CD4-positive, alpha-beta T cell treated with Interleukin-15 for 4 hours (primary cell): ENCODE measurements at places on chromosomes 13 and 19.

- DNase-seq: no peak
Measured at GRCh38 chr19:17879466-17879865, 7.7 kb downstream of the SLC5A5 start.

- DNase-seq: peak; percentile 66
Measured at GRCh38 chr19:55251341-55252081, 7.3 kb downstream of the PPP6R1 start.

DNA sequence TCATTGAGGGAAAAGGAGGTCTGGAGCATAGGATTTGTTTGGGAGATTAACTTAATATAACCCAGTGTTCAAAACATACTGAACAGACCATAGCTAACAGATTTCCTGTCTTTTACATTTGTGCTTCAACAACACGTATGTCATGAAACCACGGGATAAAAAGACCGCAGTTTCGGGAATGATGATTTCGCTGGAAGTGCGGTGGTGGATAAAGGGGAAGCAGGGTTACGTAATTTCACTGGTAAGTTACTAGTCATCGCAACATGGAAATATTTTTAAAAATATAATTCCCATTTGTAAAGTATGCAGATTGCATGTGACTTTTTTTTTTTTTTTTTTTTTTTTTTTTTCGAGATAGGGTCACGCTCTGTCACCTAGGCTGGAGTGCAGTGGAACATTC, 237.4 kb downstream of the LMO7 start:
- no peak for DNase-seq

GRCh38 chr19:12815088-12815487, 8.7 kb downstream of the RNASEH2A start:
- no peak for DNase-seq

DNA sequence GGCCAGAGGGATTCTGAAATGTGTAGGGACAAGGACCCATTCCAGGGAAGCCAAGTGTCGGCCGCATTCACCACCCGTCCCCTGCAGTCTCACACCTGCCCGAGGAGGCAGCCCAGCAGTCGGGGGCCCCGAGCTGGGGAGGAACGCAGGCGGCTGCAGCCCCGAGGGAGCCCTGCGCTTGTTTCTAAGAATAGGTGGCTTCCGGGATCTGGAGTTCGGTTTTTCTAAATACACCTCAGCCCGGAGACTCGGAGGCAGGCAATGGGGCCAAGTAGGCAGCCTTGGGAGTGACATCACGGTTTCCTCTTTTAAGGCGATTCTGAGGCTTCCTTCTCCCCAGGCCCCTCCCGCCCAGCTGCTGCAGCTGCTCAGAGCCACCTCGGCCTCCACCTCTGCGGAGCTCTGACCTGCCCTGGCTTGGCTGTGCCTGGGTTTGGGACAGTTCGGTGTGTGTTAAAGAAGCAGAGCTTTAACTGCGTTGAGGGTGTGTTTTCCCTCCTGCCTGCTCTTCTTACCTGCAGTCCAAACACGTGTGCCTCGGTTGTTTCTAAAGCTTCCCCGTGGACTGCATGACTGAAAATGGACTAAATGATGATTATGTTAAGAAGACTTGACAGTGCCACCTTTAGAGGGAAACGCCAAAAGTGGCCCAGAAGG, 80.5 kb downstream of the COL4A2 start:
- DNase-seq: no peak

- DNase-seq: peak; percentile 67
Measured at GRCh38 chr19:35030257-35031071, at the start of gene SCN1B. SCN1B (plus strand) TSS chr19:35030470; CDS start chr19:35030821, 351 bp downstream.

GRCh38 chr13:98977568-98978265, at the start of gene DOCK9:
DOCK9 (minus strand) TSS chr13:98978064; CDS start chr13:98977909, 155 bp downstream.
- no peak for DNase-seq

- no peak for DNase-seq
Measured at GRCh38 chr13:70518081-70518480, 409.8 kb upstream of the KLHL1 start.

- DNase-seq: peak; percentile 49
Measured at GRCh38 chr13:91406619-91407018, 8.2 kb downstream of the GPC5 start.

GRCh38 chr19:13068085-13068846, 34.4 kb downstream of the LYL1 start:
- DNase-seq: no peak

DNA sequence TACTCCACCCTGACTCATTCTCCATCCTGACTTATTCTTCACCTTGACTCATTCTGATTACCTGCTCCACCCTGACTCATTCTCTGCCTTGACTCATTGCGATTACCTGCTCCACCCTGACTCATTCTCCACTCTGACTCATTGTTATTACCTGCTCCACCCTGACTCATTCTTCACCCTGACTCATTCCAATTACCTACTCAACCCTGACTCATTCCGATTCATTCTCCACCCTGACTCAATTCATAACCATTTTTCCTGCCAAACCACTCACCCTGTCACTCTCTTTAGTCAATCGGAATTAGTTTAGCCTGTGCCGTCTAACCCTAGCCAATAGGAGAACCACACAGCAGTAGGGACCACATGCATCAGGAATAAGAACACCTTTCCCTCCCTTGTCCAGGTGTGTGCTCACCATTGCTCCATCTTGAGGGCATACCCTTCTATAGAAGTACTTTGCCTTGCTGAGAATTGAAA, 1227.4 kb upstream of the PCDH20 start:
- no peak for DNase-seq

DNA sequence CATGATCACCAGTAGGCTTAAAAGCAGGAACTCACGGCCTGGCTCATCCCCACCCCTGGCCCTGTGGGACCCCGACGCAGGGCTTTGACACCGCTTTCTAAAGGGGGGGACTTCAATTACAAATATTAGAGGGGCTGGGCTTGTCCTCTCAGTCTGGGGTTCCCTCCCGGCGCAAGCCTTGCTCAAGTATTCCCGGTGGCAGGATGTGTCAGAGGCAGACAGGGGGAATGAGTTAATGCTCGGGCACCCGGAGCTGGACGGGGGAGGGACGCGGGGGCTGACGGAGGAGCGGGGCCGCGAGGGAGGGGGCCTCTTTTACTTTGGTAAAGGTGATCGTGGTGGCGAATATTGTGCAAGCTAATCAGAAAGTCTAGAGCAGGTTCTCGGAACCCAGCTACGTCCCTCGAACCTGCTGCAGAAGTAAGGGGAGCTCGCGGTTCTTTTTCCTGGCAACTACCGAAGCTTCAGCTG, 1.1 kb downstream of the FGF14 start:
- no peak for DNase-seq

GRCh38 chr13:95647321-95647720, 2.8 kb upstream of the DZIP1 start:
- no peak for DNase-seq

- no peak for DNase-seq
Measured at GRCh38 chr13:98506728-98507230, 70.1 kb downstream of the STK24 start.

- no peak for DNase-seq
Measured at GRCh38 chr19:12804051-12804450, 2.2 kb downstream of the THSD8 start.

DNA sequence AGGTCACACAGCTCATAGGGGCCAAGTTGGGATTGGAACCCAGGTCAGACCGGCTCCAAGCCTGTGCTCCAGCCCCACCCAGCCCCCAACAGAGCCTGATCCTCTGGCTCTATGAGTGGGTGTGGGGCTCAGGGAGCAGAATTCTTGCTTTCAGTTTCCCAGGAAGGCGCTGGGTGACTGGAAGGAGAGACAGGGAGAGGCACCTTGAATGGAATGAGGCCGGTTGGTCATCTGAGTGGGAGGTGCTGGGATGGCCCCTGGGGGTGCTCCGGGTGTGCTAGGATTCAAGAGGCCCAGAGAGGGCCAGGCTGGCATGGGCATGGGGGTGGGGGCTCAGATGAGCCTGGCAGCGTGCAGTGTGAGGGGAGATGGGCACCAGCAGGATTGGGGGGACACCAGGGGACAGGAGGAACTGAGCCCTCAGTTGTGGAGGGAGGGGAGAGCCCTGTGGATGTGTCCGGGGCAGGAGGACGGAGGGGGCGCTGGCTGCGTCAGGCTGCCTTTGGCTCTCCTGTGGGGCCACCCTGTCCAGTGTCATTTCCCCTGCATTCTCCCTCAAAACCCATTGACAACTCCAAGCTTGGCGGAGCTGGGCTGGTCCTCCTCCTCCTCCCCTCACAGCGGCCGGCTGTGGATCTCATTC, 31.2 kb upstream of the ANKRD10 start:
- no peak for DNase-seq

DNA sequence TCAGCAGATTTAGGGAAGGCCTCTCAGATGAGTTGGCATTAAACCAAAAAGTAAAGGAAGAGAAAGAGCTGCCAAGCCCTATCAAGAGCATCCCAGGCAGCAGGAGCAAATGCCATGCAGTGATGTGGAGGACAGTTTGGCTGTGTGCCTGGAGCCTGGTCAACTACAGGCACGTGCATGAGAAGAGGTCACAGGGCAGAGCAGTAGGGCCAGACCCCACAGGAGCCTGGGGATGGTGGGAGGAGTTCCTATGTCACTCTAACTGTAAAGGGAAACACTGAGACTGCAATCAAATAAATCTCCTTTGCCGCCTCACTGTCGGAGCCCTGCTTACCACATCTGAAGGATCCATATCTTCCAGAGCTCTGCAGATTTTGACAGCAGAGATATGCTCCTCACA, 240.5 kb downstream of the ENOX1 start:
- DNase-seq: no peak

GRCh38 chr19:824885-825284, 2.8 kb upstream of the AZU1 start:
- no peak for DNase-seq

DNA sequence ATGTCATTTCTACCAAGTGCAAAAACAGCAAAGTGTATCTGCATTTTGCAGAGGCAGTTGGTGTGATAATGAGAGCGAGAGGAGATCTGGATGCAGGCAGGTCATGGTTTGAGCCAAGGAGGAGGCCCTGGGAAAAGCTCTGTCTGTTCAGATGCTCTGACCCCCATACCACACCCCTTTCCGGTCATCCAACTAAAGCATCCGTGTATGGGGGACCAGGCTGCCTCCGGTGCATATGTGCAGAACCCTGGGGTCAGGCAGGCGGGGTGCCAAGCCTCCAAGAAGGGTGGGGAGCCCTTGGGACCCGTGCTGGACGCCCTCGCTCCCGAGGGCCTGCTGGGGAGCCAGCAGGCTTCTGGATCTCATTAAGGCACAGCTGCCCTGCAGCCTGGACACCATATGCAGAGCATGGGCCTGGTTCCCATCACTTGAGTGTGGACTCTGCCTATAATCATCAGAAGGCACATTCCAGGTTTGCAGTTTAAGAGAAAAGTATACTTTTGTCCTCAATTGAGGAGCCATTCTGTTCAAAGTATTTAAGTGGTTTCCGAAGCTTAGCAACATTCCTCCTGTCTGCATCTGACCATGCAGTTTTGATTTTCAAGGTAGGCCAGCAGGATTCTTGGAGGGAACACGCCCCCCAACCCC, 56.1 kb downstream of the ALOX5AP start:
- no peak for DNase-seq

DNA sequence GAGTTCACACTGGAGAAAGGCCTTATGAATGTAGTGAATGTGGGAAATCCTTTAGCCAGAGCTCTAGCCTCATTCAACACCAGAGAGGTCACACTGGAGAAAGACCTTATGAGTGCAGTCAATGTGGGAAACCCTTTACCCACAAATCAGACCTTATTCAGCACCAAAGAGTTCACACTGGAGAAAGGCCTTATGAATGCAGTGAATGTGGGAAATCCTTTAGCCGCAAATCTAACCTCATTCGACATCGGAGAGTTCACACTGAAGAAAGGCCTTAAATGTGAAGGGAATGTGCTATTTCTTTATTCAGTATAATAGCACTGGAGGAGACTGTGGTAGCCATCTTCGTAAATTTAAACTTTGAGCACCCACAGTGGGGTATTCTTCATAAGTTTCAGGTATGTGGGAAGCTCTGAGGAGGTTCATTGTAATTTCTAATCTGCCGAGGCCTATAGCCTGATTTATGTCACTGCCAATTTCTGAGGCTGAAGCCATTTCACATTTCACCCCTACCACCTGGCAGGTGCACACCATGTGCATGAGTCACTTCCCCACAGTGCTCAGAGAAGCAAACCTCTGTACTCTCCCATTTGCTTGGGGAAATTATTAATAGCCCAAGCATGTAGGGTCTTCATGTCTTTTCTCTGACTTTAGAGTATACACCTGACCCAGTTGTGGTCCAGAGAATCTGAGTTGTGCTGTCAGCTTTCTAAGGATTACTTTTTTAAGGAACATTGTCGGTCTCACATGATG, 6.4 kb downstream of the ZNF551 start:
- no peak for DNase-seq

DNA sequence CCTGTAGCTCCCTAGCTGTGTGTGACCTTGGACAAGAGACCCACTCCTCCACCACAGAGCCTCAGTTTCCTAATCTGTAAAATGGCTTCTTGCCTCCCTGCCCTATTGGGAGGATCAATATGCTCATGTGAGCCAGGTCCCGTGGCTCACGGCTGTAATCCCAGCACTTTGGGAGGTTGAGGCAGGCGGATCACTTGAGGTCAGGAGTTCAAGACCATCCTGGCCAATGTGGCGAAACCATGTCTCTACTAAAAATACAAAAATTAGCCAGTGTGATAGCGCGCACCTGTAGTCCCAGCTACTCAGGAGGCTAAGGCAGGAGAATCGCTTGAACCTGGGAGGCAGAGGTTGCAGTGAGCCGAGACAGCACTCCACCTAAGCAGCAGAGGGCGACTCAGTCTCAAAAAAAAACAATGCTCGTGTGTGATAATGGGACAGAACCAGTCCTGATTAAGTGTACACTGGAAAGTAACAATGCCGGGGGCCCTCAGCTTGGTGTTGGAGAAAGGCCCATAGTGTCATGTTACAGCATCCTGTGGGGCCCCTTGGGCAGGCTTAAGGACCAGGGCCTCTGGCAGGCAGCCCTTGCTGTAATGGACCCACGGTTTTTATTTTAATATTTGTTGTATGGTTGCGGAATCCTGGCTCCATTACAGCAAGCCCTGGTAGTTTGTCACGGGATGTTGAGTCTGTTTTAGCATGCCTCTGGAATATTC, 6.8 kb downstream of the RPS11 start:
- peak; percentile 66 for DNase-seq

DNA sequence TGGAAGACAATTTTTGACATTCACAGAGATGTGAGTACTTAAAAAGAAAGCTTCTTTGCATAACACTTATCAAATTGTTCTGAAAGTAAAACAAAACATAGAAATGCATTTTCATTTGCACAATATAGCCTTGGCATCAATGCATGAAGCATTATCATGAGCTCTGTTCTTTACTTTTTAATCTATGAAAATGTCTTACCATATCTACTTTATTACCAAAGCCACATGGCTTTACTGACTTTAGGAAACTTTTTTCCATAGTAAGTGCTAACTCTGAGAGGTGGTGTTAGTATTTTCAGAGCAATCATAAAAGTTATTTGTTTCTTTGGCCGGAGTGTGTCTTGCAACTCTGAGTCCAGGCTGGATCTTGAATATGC, 10.5 kb downstream of the TNFRSF19 start:
- DNase-seq: no peak

GRCh38 chr19:13023656-13024055, 28.4 kb downstream of the NFIX start:
- DNase-seq: no peak
